ENCODE measurements at places on chromosomes 4 and X.
A peak's percentile ranks its signal among the peaks of the same experiment; 100 is the strongest.

DNA sequence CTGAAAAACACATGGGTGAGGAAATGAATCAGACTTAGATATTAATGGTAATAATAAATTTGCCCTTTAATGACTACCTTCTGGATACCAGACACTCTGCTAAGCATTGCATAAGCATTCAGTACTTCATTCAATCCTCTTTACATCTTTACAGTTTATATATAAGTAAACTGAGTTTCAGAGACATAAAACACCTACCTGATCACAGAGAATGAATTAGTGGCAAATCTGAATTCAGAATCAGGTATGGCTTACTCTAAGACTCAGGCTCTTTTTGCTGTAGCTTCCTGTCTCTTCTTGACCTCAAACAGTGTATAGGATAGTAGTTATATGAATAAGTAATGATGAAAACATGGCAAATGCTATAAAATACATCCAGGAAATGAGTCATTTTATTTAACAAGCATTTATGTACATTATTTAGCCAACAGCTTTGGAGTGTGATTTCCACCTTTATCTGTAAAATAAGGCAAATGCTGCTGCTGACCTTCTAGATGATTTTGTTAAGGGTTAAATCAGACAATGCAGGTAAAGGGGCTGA lies 83.9 kb downstream of the VEGFC start:
- no peak for DNase-seq

DNA sequence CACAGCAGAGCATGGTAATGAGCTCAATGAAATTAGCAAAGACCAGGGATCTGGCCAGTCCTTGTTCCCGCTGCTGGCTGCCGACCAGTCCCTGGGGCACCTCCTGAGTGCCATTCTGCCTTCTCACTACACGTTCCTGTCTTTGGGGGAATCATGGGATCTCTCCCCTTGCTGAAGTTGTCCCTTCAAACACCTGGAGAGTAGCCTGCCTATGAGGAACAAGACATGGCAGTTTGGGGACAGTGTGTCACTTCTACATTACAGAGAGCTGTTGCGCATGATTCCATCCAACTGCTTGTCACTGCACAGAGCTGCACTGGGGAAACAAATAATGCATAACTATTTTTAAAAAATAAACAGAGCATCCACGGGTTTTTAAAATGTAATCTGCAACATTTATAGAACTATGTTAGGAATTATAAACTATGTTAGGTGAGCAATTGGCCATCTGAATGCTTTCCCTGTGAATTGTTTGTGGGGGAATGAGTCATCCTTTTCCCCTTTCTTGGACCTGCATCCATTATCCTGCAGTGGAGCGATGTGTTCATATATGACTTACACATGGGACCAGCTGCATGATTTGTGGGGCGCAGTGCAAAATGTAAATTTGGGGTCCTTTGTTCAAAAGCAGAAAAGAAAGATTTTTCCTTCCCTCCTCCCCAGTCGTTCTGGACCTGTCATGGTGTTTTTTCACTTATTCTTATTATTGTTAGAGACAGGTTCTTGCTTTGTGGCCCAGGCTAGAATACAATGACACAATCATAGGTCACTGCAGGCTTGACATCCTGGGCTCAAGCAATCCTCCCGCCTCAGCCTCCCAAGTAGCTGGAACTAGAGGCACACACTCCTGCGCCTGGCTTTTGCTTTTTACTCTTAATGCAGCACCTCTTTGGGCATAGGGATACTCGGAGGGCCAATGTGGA lies 115.0 kb upstream of the TBL1X start:
- DNase-seq, result no peak

DNA sequence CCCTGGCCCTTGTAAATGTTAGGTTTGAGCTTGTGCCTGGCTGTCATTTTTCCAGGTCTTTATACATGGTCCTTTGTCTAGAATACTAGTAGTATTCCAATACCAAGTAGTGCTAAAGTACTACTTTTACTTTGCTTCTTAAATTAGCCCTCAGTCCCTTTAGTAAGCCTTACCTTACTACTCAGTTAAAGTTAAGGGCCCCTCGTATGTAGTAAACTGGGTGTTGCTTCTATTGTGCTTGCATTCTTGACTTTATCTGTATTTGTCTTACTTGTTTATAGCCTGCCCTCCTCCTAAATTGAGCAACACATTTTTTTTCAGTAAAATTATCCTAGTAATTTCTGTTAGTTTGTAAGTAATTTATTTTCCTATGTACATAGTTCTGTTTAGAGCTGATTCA lies 25.2 kb downstream of the CLCN3 start:
- DNase-seq, result no peak

GRCh38 chr4:95515589-95515988 lies 33.2 kb downstream of the UNC5C start:
- no peak for DNase-seq

DNA sequence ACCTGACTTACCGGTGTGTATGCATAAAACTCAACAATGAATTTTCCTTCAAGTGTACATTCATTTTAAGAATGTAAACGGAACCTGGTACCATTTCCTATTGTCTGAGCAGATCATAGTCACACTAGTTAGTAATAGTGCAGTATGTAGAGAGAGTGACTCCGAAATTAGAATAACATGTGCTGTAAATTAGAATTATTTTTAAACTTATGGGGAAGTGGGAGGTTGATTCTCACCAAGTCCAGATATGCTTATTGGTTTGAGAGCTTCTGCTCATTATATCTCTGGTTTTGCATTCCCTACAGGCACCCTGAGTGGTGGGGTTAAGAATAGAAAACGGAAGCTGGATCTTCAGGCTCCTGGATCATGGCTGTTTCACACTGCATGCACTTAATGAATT lies 39.6 kb downstream of the KLF3 start:
- no peak for DNase-seq

DNA sequence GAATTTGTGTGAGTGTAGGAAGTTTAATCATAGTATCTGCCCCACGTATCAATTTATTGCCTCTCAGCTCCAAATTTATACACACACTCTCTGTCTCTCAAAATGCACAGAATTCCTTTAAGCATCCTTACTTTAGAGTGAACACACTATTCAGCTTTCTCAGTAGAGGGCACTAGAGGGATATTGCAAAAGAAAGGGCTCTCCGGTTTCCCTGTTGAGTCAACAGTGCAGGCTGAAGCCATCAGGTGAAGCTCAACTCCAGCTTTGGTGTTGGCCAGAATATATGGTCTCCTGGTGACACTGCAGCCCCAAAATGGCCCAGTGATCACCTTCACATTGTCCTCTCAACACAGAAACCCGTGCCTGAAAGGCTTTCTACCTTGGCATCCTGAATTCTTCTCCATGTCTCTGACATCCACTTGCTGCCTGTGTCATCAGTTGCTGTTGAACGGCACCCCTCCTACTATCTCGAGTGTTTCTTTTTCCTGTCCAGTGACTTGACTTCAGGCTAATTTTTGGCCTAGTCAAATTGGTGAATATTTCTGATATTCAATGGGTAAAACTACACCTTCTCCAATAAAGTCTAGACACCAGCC lies 670.5 kb downstream of the GABRG1 start:
- no peak for DNase-seq

- no peak for DNase-seq
Measured at GRCh38 chr4:20368926-20369325, 117.2 kb downstream of the SLIT2 start.

- no peak for DNase-seq
Measured at GRCh38 chr4:19987746-19988145, 264.0 kb upstream of the SLIT2 start.

GRCh38 chr4:168306476-168306875 lies 12.1 kb downstream of the DDX60 start:
- no peak for DNase-seq

GRCh38 chr4:149176039-149176438 lies 639.6 kb downstream of the IQCM start:
- DNase-seq, result no peak

DNA sequence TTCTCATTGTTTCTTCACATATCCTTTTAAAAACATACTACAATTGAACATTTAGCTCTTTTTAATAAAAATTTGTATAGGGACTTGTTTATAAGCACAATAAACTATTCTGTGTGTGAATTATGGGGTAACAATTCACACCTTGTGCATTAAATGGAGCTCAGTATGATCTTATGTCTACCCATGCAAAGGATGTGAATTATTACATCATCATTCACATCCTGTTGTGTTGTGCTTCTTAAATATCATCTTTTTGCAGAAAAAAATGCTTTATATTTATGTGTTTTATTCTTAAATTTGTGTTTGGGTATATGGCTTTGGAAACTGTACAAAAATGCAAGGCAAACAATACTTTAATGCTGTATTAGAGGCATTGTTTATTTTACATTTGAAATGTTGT lies 96.7 kb upstream of the PABPC4L start:
- no peak for DNase-seq

DNA sequence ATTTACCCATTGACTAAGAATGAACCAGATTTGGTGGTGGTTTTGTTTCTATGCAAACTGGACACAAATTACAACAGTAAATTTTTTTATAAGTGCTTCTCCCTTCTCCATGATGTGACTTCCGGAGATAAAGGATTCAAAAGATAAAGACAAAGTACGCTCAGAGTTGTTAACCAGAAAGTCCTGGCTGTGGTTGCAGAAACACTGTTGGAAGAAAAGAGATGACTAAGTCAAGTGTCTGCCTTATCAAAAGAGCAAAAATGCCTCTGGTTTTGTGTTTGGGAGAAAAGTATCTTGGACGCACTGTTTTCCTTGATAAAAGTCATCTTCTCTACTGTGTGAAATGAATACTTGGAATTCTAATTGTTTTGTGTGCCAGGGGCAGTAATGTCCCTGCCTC lies 213.4 kb downstream of the GC start:
- DNase-seq, result no peak

GRCh38 chr4:48970471-48970921 lies 15.6 kb upstream of the CWH43 start:
- no peak for DNase-seq

GRCh38 chrX:137425273-137425902 lies 140.5 kb upstream of the ZIC3 start:
- DNase-seq, result no peak

DNA sequence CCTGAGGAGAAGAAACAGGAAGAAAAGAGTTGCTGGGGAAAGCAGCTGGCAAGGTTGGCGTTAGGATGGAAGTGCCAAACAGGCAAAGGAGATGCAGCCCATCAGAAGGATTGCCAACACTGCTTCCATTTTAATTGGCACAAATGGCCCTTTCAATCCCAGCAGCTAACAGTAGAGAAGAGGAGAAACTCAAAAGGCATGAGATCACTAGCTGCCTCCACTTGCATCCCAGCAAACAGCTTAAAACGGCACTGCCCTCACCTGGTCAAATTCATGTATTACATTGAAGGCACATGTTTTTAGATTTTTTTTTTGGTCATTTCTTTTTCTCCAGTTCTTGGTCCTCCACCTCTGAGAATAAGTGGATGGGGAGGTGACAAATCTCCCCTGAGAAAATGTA lies 14.9 kb upstream of the LOC101059915 start:
- DNase-seq, result peak; percentile 13

DNA sequence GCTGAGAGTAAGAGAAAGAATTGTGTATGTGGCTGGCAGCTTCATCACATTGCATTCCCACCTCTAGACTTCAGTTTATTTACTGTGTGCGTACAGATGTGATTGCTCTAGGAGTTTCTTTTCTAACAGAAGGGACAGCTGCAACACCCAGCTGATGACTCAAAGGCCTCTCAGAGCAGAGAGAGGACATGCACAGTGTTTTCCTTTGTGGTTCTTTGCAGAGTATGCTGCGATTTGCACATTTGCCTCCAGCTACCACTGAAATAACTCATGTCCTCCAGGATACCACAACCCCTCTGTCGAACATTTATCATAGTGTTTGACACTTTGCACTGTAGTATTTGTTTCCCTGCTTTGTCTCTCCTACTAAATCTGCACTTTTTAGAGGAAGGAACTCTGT lies 294.1 kb downstream of the STIM2 start:
- DNase-seq, result no peak

DNA sequence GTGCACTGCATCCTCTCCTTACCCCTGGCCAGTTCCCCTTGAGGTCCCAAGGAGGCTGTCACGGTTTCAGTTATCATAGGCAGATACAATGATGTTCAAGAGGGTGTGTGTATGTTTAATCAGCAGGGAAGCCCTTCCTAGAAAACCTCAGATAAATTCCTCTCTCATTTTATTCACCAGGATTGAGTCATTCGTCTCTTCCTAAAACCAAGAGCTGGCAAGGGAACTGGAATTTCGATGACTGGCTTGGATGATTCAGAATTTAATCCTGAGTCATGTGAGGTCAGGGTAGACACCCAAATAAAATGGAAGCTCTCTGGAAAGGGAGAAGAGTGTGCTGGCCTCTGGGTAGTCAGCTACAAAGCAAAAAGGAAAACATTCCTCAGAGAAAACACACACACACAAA lies 106.2 kb upstream of the RAPGEF2 start:
- no peak for DNase-seq

DNA sequence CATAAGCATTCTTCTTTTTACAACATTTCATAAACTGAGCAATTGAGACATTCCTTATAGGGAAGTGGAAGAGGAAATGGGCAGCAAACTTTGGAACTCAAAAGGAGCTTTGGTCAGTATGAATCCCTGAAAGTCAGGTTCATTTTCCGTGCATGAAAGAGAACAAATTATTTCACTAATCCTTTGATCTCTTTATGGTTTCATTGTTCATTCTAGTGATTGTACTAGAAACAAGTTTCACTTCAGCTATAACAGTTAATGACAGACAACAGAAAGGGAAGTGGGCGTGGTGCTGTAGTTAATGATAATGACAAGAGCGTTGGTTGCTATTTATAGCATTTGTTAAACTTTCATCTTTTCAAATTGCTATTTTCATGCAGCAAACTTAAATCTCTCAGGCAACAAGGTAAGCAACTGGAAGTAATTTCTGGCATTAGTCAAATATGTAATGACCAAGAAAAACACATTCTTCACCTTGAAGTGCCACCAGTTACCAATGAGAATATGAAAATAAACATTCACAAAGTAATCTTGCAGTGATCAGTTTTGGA lies 98.4 kb downstream of the AREG start:
- no peak for DNase-seq

DNA sequence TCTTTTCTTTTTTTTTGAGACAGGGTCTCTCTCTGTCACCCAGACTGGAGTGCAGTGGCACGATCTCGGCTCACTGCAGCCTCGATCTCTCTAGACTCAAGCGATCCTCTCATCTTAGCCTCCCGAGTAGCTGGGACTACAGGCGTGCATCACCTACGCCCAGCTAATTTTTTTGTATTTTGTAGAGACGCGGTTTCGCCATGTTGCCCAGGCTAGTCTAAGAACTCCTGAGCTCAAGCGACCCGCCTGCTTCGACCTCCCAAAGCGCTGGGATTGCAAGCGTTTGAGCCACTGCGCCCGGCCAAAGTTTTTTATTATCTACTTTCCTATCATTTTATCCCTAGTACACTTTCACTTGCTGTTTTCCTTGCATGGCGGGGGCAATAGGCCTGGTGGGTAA lies 1.4 kb downstream of the UBA6 start:
- no peak for DNase-seq

DNA sequence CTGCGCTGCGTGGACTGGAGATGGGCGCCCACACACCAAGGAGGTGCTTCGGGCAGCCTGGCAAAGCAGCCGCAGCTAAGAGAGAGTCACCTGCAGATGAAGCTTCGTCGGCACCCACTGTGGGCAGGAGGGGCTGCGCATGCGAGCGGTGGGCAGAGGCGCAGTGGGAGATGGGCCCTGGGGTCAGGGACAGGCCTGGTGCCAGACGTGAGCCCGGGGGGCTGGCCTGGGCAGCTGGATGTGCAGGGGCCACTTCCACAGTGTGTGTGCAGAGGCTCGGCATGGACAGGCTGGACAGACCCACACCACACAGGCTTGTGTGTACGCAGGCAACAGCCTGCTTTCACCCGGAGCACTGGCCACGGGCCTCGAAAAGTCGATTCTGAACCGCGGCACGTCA lies 18.6 kb downstream of the CTBP1 start:
- no peak for DNase-seq

GRCh38 chrX:11264925-11265324 lies 28.3 kb upstream of the AMELX start:
- no peak for DNase-seq

- no peak for DNase-seq
Measured at GRCh38 chr4:150369434-150370380, 212.2 kb upstream of the MAB21L2 start.

All from activated CD8-positive, alpha-beta memory T cell treated with anti-CD3 and anti-CD28 coated beads for 4 hours (primary cell).